ENCODE measurements at places on chromosomes 4 and X.

DNA sequence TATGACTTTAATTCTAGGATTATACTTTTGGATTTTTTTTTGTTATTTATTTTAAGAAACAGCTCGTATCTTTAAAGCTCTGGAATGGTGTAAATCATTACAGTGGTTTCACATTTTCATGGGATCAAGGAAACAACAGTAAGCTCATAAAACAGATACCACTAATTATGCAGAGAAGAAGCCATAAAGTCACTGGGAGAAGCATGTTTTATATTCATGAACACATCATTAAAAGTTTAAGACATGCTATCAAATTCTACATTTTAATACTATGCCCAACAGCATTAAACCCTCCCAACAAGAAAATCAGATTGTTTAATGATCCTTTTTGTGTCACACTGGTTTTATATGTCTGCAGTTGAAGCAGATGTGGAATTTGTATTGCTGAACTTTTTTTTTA lies 149.9 kb downstream of the FBXO8 start:
- no peak for DNase-seq
- no peaks in the 10 kb centered on the region for H3K27me3 ChIP-seq
- no peaks in the 10 kb centered on the region for H3K4me1 ChIP-seq
- no peak overlapping the region for H3K4me3 ChIP-seq
- no peak overlapping the region for H3K27ac ChIP-seq
- H3K36me3 ChIP-seq, result no peaks in the 10 kb centered on the region

DNA sequence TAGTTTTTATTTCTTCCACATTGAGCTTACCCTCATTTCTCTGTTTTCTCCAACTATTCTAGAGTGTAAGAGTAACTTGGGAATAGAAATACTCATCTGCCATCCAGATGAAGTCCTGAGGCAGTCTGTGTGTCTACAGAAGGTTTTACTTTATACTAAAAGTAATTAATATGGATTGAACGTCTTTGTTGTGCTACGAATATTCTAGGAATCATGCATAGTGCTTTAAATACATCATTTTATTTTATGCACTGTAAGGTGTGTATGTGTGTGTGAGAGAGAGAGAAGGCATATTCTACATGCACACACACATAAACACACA lies 305.7 kb downstream of the INPP4B start:
- no peaks in the 10 kb centered on the region for H3K4me1 ChIP-seq
- no peaks in the 10 kb centered on the region for H3K36me3 ChIP-seq
- no peak overlapping the region for H3K4me3 ChIP-seq
- H3K27me3 ChIP-seq, result no peaks in the 10 kb centered on the region
- H3K27ac ChIP-seq, result no peak overlapping the region

DNA sequence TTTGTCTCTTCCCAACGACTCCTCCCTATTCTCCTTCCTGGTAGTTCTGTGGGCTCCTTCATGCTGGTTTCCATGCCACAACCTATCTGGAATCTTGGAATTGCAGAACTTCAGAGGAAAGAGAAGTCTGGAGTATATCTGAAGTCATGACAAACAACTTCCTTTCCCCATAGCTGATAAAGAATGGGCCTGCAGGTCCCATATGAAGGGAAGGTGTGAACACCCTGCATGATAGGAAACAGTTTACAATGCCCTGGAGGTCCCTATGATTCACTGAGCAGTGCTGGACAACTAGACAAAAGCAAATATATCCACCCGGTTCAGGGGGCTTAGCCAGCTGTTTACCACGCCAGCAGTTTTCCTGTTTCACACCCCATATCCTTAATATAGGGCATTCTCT lies 19.4 kb downstream of the FAM9C start:
- H3K27me3 ChIP-seq, result no peaks in the 10 kb centered on the region
- H3K4me3 ChIP-seq, result no peak overlapping the region
- H3K27ac ChIP-seq, result no peak overlapping the region

- H3K4me1 ChIP-seq, result no peaks in the 10 kb centered on the region
- no peak for DNase-seq
- no peaks in the 10 kb centered on the region for H3K36me3 ChIP-seq
These were observed 23.8 kb downstream of the COL25A1 start for GRCh38 chr4:109278594-109279031.
